ENCODE measurements at places on chromosomes 4 and X. TPM values are rescaled to one million over a fixed set of nuclear protein-coding genes. Genes with fewer than 3 reads are reported as not detected.

Gene EOLA2
- polyA plus RNA-seq: 31.6 TPM

Gene KIAA1210
- polyA plus RNA-seq: not detected

Gene FGFR3
- polyA plus RNA-seq: 0.11 TPM

- no peak for DNase-seq
These were observed 351.7 kb upstream of the NOCT start for GRCh38 chr4:138663883-138664282.

GRCh38 chrX:4263030-4263803 lies 549.8 kb upstream of the PRKX start:
- DNase-seq: no peak

GRCh38 chr4:169622566-169622965 lies 2.2 kb downstream of the CLCN3 start:
- DNase-seq: no peak

GRCh38 chrX:41981481-41982013 lies 58.2 kb upstream of the CASK start:
- DNase-seq: peak; percentile 5

GRCh38 chr4:38306482-38307071 lies 346.4 kb downstream of the PTTG2 start:
- DNase-seq: no peak

DNA sequence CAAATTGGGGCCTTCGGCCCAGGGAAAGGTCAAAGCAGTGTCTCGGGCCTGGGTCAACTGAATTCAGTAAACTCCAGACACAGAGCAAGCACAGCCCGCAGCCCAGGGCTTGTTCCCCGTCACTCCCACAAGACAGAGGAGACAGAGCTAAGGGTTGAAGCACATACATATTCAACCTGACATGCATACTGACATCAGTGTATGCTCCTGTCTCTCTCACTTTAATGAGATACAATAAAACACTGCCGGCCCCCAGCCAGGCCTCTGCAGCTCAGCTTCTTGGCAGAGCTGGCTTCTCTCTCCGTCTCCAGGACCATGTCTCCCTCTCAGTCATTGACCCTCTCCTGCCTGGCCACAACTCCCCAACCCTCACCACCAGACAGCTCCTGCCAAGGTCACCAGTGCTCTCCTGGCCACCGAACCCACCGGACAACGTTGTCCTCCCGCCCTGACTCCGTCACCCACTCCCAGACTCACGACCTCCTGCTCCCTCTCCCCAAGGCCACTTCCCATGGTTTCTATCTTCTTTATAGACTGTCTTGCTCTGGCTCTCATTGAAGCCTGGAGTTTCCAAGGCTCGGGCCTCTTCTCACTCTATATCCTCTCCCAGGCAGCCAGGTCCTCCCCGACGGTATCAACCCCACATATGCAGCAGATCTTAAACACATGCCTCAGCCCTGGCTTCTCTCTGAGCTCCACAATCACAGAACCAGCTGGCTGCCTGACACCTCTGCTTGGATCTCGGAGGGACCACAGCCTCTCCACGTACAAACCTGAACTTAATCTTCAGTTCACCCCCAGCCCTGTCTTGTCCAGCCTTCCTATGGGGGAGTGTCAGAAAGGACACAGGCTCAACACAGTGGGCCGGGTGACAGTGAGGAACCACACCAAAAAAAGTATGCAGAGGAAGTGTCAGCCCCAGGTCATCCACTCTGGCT lies 67.7 kb upstream of the C4orf50 start:
- DNase-seq: no peak

All from fibroblast of lung (primary cell).